NCI-H226 (cell line): ENCODE measurements at places on chromosomes 7 and 10.

GRCh38 chr10:98384531-98385133, 30.4 kb downstream of the PYROXD2 start:
- DNase-seq = no peak

DNA sequence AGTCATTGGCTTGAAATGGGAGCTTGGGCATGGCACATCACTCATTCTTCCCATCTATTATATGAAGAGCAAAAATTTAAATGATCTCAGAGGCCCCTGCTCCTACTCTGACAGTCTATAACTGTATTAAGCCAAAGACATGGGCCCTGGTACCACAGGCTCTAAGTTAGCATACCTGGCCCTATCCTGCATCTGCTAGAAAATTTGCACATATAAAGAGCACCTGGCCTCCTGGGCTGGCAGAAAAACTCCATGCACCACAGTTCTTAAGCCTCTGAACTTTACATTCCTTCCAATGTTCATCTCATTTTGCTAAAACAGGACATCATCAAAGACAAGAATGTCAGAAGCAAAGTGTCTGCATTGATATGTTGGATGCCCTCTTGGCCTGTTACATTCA, 29.6 kb upstream of the ANK3 start:
- no peak for DNase-seq

GRCh38 chr10:22029445-22030236, 26.1 kb upstream of the DNAJC1 start:
- no peak for DNase-seq

GRCh38 chr7:130273081-130273932, 6.6 kb downstream of the CPA2 start:
- DNase-seq = no peak

GRCh38 chr7:91512958-91513357, 248.7 kb downstream of the FZD1 start:
- DNase-seq = no peak

DNA sequence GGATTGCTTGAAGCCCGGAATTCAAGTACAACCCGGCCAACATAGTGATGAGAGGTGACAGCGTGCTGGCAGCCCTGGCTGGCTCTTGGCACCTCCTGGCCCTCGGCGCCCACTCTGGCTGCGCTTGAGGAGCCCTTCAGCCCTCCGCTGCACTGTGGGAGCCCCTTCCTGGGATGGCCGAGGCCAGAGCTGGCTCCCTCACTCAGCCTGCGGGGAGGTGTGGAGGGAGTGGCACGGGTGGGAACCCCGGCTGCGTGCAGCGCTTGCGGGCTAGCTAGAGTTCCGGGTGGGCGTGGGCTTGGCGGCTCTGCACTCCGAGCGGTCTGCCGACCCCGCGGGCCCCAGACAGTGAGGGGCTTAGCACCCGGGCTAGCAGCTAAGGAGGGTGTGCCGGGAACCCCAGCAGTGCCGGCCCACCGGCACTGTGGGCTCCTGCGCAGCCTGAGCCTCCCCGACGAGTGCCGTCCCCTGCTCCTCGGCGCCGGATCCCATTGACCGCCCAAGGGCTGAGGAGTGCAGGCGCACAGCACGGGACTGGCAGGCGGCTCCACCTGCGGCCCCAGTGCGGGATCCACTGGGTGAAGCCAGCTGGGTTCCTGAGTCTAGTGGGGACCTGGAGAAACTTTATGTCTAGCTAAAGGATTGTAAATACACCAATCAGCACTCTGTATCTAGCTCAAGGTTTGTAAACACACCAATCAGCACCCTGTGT, 12.1 kb upstream of the RNF216 start:
- no peak for DNase-seq

GRCh38 chr7:43649755-43650274, 66.9 kb downstream of the STK17A start:
- peak; percentile 69 for DNase-seq

GRCh38 chr7:91345449-91345848, 81.2 kb downstream of the FZD1 start:
- no peak for DNase-seq

- DNase-seq = peak; percentile 26
Observed at GRCh38 chr7:135385209-135385608, 124.7 kb downstream of the CNOT4 start.

GRCh38 chr7:27094304-27095049, 1.3 kb downstream of the HOXA1 start:
- DNase-seq = no peak

GRCh38 chr10:10520491-10521385, 496.9 kb upstream of the CELF2 start:
- no peak for DNase-seq

- DNase-seq = peak; percentile 72
Observed at GRCh38 chr7:151232917-151233701, 826 bp downstream of the CHPF2 start.

DNA sequence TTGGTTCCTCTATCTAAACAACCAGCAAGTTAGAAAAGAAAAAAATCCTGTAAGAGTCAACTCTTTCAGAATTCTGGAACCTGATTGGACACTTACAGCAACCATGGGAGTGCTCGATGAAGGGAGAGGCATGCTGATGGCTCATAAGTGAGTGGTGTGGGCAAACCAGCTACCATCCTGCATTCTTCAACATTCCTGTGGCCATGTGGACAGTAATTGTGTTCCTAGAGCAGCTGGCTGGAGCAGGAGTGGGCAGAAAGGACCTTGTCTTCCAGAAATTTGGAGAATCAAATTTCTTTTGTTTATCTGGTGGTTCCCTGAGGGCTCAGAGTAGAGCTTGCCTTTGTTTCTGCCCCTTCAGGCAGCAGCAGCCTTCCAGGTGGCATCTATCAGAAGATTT, 22.5 kb upstream of the MYL7 start:
- peak; percentile 94 for DNase-seq

DNA sequence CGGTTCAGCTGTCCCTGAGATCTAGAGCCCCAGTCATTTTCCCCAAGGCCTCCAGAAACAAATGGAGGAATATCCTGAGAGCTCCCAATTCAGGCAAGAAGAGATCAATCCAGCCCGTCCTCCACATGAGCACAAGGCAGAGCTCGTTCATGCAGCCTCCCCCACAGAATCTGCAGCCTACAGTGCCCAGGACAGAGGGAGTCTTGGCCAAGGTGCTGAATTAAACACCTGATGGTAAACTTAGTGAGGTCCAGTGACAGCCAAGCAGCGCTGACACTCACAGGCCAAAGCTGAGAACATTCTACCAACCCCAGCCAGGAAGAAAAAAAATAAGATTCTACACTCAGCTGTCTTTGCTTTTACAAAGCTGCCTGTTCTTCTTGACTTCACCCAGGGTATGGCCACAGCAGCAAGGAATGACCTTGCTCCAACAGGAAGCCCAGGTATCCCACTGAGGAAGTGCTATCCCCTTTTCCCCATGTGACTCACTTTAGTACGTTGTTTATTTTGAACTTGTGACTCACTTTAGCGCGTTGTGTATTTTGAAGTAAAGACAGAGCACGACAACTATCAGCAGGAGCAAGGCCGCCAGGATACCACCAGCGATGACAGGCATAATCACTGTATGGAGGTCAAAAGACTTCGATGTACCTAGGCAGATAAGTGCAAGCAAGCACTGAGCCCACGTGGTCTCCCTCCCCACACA, 4.4 kb upstream of the CUZD1 start:
- DNase-seq = no peak

GRCh38 chr10:113648478-113648877, 15.4 kb downstream of the NRAP start:
- peak; percentile 16 for DNase-seq

DNA sequence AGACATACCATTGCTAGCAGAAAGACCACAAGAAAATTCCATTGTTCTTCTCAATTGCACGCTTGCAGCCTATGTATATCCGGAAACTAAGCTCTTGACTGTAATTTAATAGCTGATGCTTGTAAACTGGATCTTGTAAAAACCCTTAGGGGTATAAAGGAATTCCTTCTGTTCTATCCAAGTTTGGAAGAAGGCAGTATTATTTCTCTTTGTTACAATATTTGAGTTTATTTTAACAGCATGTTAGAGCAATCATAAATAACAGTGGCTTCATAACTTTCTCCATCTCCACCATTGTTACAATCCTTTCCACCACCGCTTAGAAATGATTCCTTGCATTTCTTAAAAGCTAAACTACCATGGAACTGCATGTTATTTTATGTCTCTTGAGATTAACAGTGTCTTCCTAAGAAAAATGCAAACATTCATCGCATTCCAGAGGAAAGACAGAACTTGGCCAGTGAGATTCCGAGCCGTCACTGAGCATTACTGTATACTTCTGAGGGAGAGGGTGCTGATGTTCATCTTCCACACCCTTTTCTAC, 92.5 kb downstream of the TRIL start:
- DNase-seq = no peak

DNA sequence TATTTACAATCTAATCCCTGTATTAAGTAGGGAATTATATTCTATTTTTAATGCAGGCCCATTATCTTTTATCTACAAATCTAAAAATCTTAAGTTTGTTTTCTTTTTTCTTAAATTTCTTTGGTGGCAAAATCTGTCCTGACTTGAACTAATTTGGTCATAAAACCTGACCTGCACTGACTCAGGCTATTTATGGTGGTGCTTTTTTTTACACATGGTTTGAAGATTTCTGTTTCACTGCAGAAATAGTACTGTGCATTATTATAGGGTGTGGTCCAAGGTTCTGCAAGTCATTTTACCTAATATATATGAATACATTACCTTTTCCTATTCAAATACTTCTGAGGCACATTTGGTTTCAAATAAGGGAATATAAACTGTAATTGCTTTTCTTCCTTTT, 137.0 kb downstream of the CD36 start:
- DNase-seq = no peak

DNA sequence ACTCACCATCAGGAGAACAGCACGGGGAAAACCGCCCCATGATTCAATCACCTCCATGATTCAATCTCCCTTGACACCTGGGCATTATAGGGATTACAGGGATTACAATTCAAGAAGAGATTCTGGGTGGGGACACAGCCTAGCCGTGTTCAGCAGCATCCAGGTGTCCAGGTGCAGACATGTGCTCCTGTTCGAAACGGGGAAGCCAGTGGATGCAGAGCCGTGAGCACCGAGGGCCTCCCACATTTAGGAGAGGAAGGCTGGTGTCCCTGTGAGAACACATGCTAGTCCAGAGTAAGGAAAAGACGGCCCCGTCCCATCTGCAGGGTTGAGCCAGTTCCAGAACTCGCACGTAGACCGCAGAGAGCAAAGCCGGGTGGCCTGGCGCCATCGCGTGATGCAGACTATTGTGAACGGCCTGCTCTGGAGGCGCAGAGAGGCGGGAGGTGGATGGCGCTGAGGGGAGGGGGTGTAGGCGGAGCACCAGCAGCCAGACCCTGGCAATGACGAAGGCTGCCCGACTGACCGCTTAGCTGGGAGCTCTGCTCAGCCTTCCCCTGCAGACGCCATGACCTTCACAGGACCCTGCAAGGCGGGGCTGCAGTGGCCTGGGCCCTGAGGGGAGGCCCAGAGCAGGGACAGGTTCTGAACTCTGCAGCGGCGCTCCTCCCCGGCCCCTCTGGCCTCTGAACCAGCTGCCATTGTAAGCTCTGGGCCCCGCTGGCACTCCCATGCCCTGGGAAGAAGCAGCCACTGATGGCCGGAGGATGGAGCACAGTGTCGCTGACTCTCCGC, 141.6 kb upstream of the TCERG1L start:
- no peak for DNase-seq

DNA sequence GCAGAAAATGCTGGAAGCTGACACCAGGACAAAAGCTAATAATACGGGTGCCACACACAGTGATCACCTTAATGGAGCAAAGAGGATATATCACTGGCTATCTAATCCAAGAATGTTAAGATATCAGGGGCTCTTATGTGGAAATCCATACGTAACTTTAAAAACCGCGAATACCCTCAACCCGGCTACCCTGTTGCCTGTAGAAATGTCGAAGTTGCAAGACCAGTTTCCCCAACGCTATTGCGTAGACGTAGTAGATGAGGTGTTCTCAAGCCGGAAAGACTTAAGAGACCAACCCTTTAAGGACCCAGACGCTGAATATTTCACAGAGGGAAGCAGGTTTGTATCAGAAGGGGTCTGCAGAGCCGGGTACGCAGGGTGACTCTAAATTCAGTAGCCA, 7.9 kb upstream of the CYREN start:
- DNase-seq = no peak

GRCh38 chr7:145219461-145219860, 383.6 kb upstream of the TPK1 start:
- no peak for DNase-seq

GRCh38 chr10:114518401-114519305, 114.4 kb upstream of the AFAP1L2 start:
- DNase-seq = no peak

DNA sequence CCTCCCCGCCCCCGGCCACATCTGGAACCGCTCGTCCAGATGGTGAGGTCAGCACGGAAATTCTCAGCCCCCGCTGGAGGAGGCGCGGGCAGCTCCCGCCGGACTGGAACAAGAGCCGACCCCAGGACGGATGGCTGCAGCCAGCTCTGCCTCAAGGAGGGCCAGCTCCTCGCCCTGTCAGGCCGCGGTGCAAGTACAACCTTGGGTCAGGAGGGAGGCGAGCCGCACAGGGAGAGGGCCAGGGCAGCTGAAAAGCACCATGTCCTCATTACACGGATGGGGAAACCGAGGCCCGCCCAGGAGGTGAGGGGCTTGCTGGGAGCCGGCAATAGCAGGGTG, 3.8 kb upstream of the GRIFIN start:
- DNase-seq = no peak

GRCh38 chr10:102673819-102674511, 29.7 kb downstream of the TRIM8 start:
- no peak for DNase-seq

GRCh38 chr7:38318803-38319416, 45.5 kb upstream of the TARP start:
- DNase-seq = peak; percentile 90

GRCh38 chr7:92052684-92053083, 81.6 kb downstream of the CYP51A1 start:
- DNase-seq = no peak

GRCh38 chr10:33345236-33345635, 10.8 kb upstream of the NRP1 start:
- DNase-seq = no peak

GRCh38 chr10:70508912-70509756, 30.6 kb downstream of the PALD1 start:
- no peak for DNase-seq

DNA sequence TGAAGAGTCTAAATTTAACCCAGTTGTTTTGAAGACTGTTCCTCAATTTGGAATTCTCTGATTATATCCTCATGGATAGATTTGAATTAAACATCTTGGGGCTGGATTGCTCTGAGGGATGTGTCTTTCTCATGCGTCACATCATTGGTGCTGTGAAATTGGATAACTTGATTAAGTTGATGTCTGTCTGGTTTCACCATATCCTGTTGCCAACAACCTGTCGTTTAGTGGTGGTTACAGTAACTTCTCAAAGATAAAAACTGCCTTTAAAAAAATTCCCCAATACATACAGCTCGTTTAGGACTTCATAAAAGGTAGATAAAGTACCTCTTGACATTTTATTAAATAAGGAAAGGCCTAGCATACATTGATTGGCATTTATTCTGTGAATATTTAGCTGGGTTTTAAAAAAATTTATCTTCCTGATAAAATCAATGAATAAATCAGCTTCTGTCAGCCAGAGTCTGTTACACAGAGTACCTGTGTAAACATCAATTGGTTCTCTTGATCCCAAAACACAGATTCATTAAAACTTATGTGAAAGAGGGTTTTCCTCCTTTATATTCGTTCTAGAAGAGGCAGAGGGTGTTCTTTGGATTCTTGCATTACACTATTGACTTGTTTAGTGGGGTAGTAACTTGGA, 10.5 kb downstream of the CRCP start:
- no peak for DNase-seq

GRCh38 chr7:47180516-47180826, 401.4 kb downstream of the TNS3 start:
- DNase-seq = no peak

GRCh38 chr10:101489355-101489754, 98.7 kb downstream of the POLL start:
- peak; percentile 7 for DNase-seq

GRCh38 chr7:149832332-149833041, 5.7 kb upstream of the ZNF862 start:
- no peak for DNase-seq
